ENCODE measurements at places on chromosomes 12 and 14.

- no peak for DNase-seq
Observed at GRCh38 chr12:70444903-70445302, 78.8 kb downstream of the KCNMB4 start.

DNA sequence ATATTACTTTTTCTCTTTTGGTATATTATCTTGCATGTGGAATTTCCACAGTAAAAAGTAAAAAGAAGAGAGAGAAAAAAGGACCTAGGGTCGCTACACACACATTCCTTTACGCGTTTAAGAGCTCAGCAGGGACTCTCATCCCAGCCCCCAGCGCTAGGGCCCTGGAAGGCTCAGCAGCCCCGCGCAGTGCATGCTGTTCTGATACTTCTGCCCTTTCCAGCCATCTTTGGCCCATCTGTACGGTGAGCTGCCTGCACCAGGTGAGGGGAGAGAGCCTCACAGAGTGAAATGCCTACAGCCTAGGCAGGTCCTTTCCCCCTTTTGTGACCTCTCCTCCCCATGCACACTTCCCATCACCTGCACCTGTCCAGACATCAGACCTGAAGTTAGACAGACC is 1.6 kb upstream of the LTBR start:
- no peak for DNase-seq

DNA sequence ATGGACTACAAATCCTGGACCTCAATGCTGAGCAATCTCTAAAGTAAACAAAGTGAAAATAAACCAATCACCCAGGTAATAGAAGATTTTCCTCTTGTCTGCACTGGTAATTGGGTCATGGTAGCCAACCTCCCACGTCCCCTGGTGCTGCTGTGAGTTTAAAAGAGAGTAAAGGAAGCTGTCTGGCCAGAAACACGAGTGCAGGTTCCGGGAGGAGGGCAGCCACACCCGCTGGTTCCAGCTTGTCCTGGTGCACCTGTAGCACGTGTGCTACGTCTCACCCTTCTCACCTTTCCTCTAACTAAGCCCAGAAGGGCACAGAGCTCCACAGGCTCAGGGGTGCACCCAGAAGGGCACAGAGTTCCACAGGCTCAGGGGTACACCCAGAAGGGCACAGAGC is 5.4 kb downstream of the CRACR2A start:
- no peak for DNase-seq

DNA sequence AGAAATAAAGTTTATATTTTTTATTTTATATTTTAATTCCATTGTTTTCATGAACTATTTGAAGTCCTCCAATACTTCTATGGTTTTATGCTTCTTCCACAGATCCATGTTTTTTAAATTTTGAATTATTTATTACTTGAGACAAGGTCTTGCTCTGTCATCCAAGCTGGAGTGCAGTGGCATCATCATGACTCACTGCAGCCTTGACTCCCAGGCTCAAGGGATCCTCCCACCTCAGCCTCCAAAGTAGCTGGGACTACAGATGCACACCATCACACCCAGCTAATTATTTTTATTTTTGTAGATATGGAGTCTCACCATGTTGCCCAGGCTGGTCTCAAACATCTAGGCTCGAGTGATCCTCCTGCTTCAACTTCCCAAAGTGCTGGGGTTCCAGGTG is 28.8 kb upstream of the DLGAP5 start:
- DNase-seq: no peak

- DNase-seq: no peak
Observed at GRCh38 chr14:21768116-21768874, 94.7 kb upstream of the OR4E1 start.

GRCh38 chr12:114678028-114678427 is 5.9 kb downstream of the TBX3 start:
- DNase-seq: no peak

DNA sequence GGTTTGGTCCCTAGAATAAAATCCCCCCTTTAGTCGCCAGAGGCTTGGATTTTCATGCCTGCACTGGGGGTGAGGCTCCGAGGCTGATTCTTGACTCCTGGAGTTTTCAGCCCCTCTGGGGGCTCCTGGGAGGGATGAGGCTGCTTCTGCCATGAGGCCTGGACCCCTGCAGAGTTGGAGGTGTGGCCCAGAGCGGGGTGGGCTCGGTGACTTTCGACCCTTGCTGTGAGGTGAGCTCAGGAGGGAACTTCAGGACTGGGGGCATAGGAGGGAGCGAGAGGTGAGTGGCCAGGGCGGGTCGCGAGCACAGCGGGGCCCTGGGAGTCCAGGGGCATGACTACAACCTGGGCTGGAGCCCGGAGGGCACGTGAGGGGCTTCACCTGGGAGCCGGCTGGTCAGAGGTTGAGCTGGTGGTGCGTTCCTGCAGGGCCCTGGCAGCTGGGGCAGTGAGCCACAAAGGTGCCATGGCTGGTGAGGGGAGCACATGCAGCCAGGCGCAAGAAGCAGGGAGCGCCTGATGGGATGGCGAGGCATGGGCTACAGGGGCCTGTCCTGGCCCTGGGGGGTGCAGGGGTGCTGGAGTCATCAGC is 168.2 kb downstream of the KIF26A start:
- no peak for DNase-seq

DNA sequence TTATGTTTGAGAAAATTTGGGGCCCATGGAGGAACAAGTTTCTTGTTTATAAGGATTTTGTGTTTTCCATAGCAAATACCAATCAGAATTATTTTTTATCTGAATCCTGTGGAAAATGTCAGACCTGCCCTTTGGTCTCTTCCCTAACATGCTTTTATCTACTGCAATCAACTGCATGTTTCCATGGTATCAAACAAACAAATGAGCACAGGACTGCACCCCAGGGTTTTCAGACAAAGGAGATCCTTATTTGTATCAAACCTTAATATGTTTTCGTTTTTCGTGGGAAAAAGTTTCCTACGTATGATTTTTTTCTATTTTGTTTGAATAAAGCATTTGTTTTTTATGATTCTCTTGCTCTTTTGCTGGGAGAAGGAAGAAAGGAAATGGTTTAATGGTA is 91.1 kb downstream of the GPR135 start:
- DNase-seq: no peak

- no peak for DNase-seq
Observed at GRCh38 chr14:73047808-73048207, 10.5 kb upstream of the RBM25 start.
